Esophagus squamous epithelium (tissue), 5 donors: ENCODE measurements at places on chromosomes 11 and 22.

DNA sequence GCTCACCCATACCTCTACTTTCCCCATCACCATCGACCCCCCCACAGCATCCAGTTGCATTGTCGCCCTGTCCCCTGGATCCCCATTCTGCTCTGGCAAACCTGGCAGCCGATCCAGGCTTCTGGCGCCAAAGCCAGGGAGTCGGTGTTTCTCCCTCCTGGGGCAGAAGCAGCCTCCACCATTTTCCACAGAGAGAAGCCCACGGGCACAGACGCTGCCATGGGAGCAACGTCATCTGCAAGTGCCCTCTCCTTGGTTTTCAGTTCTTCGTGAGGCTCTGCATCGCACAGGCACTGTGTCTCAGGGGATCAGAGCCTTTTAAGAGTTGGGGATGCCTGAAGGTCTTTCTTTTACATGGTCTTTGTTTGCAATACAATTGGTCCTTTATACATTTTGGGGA lies 2.3 kb downstream of the YPEL4 start:
- no peak for DNase-seq

- DNase-seq: no peak
Observed at GRCh38 chr11:69398529-69399492, 82.7 kb upstream of the LINC01488 start.

DNA sequence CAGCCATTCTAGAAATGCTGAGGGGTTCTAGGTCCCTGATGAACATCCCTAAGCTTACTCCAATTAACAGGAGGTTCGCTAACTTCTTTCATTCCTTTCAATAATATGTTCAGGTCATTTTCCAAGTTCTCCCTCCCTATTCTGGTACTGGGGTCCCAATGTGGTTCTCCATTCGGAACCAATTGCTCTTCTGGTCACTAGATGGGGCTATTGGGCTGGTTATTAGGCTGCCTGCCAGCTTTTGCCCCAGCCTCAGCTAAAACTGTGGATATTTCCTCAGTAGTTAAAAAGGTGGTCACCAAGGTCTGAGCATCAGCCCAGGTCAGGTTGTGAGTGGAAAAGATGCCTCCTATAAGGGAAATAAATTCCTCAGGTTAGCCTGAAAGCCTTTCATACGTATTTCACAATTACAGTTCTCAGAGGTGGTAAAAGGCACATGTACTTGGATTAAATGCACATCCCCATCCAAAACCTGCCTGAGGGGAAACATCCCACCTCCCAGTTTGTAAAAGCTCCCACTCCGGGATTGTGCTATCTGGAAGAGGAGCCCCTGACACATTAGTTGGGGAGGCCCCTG lies 161.1 kb upstream of the CCDC179 start:
- DNase-seq: no peak

- DNase-seq: no peak
Observed at GRCh38 chr11:84673753-84674152, 953.4 kb downstream of the DLG2 start.

GRCh38 chr11:8971924-8972316 lies 7.7 kb upstream of the TMEM9B start:
- DNase-seq: no peak

GRCh38 chr22:44878483-44879300 lies 126.3 kb downstream of the ARHGAP8 start:
- no peak for DNase-seq

GRCh38 chr22:31659246-31659645 lies 2.8 kb downstream of the PISD start:
- no peak for DNase-seq

DNA sequence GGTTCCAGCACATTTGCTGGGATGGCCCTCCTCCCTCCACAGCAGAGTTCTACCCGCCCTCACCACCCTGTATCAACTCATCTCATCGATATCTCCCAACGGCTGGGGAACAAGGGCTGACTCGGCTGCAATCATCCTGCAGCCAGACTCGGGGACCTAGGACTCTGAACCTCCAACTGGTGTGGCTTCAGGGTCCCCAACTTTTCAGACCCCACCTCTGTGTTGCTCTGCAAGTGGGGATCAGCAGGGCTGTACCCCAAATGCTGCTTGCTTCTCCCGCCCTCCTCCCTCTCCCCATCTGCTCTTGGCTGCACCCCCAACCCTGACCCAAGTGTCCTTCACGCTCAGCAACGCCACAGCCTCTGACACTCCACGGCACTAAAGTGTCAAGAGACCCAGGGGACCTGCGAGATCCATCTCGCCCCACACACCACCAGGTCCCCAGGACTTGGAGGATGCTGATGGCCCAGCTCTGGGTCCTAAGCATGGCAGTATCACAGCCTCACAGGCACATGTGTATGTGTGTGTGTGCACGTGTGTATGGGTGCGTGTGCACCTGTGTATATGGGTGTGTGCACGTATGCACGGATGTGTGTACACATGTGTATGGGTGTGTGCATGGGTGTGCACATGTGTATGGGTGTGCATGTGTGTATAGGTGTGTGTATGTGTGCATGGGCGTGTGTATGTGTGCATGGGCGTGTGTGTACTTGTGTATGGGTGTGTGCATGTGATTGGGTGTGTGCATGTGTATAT lies 26.4 kb downstream of the KCNQ1 start:
- no peak for DNase-seq
